ENCODE measurements at places on chromosomes 16 and 17.
A peak's percentile ranks its signal among the peaks of the same experiment; 100 is the strongest.

GRCh38 chr17:44307387-44308186 lies 814 bp upstream of the RUNDC3A start:
- DNase-seq: no peak

DNA sequence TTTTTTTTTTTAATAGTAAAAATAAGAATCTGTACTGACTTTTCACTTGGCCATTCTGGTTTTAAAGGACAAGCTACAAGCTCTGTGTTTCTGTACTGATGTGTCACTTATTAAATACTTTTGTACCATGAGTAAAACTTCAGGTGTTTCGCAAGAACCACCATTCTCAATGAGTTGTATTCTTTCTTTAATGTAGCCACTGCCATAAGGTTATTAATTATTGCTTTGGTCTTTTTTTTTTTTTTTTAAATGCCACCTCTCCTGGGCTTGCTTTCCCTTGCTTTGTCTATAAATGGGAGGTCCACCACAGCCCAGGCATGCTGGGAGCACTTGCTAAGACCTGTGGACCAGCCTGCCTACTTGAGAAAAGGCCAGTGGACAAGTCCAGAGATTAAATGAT lies 8.4 kb downstream of the ARL2BP start:
- no peak for DNase-seq

GRCh38 chr17:57455063-57455914 lies 199.0 kb downstream of the MSI2 start:
- no peak for DNase-seq

- DNase-seq: no peak
Measured at GRCh38 chr17:47808036-47808829, 13.4 kb downstream of the OSBPL7 start.

DNA sequence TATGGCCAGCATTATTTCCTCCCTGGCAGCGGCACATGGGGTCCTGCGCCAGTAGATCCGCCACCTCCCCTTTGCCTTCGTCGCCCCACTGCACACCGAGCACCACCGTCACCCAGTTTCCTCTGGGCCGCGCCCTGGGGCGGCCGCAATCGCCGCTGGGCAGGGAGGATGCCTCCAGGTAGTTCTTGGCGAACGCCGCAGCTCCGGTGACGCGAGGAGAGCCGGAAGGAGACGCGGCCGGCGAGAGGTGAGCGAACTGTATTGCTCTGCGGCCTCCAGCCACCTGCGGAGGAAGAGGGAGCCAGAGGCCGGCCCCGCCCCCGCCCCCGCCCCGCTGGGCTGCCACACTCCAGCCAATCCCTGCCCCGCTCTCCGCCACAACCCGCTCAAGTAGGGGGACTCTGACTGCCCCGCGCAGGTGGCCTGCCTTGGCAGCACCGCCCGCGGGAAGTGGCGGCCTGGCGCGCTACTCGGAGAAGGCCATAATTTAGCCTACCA lies 11.8 kb upstream of the SLFN13 start:
- peak; percentile 15 for DNase-seq

- no peak for DNase-seq
Measured at GRCh38 chr17:75094871-75095399, 7.2 kb downstream of the SLC16A5 start.

- no peak for DNase-seq
Measured at GRCh38 chr16:17304491-17305119, 166.2 kb downstream of the XYLT1 start.

DNA sequence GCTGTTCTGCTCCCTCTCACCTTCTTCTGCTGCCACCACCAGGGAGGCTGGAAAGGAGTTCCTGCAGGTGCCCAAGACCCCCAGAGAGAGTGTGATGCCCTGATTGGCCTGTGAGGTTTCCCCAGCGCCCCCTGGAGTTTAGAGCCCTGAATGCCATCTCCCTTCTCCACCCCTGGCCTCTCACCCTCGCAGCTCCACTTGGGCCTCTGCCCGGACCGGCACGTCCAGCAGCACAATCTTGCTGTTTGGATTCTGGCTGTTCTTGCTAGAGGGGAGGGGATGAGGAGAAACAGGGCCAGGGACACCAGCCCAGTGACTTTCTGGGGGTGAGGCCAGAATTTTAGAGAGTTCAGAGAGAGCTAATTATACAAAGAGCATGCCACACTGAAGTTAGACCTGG lies 12.5 kb upstream of the FAM171A2 start:
- DNase-seq: no peak

- DNase-seq: no peak
Measured at GRCh38 chr16:65213866-65214595, 92.2 kb upstream of the CDH11 start.

GRCh38 chr17:44144966-44145739 lies 3.4 kb downstream of the HROB start:
- DNase-seq: no peak

DNA sequence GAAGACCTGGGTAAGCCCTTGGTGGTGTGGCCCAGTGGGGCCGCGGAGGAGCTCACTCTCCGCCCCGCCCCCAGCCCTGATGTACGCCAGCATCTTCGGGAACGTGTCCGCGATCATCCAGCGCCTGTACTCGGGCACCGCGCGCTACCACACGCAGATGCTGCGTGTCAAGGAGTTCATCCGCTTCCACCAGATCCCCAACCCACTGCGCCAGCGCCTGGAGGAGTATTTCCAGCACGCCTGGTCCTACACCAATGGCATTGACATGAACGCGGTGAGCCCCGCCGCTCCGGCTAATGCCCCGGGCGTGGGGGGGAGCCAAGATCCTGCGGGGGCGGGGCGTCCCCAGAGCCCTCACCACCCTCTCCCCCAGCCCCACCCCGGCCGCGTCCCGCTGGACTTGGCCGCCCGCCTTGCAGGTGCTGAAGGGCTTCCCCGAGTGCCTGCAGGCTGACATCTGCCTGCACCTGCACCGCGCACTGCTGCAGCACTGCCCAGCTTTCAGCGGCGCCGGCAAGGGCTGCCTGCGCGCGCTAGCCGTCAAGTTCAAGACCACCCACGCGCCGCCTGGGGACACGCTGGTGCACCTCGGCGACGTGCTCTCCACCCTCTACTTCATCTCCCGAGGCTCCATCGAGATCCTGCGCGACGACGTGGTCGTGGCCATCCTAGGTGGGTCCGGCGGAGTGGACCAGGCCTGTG lies 12.1 kb upstream of the DCAF7 start:
- DNase-seq: no peak

DNA sequence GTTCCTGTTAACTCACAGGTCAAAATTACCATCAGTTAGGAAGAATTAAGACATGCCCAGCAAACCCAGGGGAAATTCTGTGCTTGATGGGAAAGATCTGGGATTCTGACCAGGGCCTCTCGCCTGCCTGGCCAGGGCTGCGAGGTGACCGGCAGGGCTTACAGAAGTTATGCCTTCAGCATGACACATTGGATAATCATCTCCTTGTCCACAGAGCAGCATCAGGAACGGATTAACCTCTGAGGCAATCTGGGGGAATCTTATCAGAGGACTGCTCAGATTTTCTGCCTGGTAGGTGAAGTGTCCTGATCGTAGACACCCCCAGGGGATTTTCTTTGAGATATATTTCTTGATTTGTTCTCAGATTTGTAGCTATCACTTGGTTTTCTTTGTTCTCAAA lies 172.5 kb downstream of the HS3ST3A1 start:
- DNase-seq: no peak

DNA sequence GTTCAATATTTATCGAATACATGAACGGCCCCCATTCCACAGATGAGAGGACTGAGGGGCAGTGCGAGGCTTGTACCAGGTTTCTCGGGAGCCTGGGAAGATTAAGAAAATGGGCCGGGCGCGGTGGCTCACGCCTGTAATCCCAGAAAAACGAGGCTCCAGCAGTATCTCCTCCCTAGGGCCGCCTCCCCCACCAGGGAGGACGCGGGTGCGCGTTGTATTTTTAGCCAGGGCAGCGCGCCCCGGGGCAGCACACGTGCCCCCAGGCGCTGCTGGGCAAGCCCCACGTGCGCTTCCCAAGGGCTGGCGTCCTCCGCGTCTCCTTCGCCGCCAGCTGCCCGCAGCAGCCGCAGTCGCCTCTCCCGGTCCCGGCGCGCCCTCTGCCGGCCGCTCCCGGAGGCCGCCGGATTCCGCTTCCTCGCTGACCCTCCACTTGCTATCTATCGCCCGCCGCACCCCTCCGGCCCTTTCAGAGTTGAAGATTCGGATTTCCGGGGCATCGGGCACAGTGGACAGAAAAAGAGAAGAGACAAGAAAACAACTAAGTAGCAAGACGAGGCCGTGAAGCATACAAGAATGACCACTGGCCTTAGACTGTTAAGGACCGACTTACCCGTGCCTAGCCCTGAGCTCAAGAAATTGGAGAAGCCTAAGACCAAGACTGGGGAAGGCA lies 1.9 kb upstream of the YBX2 start:
- DNase-seq: peak; percentile 49

- no peak for DNase-seq
Measured at GRCh38 chr16:3478242-3478925, 16.9 kb downstream of the C16orf90 start.

DNA sequence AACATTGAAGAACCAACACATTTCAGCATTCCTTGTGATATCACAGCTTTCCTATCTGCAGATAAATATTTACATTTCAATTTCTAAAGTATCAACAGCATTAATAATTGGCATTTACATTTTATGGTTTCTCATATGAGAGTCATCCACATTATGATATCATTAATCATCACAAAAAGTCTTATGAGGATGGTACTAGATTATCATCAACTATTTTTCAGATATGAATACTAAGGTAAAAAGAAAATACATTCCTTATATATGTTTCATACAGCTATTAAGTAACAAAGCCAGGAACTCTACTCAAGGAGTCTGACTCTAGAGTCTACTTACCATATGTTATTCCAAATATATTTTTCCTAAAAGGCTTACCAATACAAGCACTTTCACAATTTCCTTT lies 40.7 kb downstream of the ABCA5 start:
- no peak for DNase-seq

DNA sequence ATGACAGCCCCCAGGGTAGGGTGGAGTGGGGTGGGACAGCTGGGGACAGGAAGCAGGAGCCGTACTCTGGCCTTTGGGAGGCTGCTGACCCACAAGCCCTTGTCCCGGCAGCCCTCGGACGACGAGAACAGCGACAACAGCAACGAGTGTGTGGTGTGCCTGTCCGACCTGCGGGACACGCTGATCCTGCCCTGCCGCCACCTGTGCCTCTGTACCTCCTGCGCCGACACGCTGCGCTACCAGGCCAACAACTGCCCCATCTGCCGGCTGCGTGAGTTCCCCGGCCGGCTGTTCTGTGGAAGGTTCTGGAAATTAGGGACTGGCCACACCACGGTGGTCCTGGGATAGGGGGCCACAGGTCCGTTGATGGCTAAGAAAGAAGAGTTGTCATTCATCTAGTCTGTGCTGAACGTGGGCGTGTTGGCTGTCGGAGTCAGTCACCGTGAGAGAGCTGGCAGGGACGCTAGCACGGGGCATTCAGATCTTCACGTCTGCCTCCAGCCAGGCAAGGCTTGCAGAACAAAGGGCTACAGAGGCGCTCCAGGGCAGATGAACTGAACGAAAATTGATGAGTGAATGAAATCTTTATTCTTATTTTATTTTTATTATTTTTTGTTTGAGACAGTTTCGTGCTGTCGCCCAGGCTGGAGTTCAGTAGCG lies 19.8 kb upstream of the NUDT16L1 start:
- no peak for DNase-seq

GRCh38 chr16:75072239-75072947 lies 44.2 kb downstream of the LDHD start:
- no peak for DNase-seq

- DNase-seq: no peak
Measured at GRCh38 chr16:55515111-55515510, 6.2 kb downstream of the LPCAT2 start.

DNA sequence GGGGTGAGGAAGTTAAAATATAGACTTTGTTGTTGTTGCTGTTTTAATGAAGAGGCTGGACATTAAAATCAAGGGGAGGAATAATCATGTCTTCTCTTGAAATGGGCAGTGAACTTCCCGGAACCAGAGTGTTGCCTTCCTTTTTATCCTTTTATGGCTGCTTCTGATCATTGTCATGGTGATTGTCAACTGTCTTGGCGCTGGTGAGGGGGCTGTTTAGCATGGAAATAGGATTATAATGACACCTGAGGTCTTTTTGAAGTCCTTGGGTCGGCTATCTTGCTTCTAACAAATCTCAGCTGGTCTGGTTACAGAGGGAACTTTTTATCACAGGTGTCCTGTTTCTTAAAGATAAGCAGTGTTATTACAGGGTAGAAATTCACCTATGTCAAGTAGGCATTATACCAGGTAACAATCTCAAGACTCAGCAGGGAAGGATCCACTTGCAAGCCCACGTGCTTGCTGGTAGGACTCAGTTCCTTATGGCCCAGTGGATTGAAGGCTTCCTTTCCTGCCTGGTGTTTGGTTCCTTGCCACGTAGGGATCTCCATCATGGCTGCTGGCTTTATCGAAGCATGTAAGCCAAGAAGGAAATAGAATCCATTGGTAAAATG lies 349.3 kb downstream of the WWOX start:
- DNase-seq: no peak

- DNase-seq: no peak
Measured at GRCh38 chr17:61160789-61161445, 238.7 kb upstream of the TBX2 start.

- DNase-seq: no peak
Measured at GRCh38 chr16:67539271-67539670, 10.6 kb downstream of the RIPOR1 start.

- DNase-seq: no peak
Measured at GRCh38 chr17:50424996-50425681, 879 bp upstream of the ACSF2 start.

DNA sequence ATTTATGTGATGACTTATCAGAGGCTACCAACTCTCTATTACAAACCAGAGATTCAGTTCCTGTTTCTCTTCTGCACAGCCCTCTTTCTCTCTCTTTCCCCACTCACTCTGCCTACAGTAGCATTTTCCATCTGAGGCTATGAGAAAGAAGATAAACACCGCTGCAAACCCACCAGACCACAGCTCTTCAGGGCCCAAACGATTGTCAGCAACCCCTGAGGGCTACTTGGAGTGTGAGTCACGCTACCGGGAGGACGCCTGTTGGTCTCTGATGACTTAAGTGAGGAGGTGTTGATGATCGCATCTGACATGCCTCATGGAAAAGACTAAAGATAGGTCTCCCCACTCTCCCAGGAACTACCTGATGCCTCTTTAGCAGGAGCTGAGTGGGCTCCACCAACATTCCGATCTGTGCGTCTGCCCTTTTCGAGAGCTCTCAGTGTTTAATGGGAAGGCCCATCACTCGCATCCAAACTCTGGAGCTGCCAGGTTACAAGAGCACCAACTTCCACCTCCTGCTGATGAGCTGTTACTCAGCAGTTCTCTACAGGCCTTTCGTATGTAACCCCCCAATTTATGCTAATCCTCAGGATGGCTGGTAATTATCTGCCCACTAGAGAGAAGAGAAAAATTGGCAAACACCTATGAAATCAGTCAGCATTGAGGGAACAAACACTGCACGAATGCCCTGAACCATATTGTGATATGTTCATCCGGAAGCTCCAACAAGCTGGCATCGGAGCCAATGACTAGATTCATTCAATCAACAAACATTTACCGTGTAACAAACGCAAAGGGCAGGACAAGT lies 9.2 kb downstream of the GRIN2A start:
- no peak for DNase-seq
